ENCODE measurements at places on chromosomes 1 and 21.

- DNase-seq: no peak
These were observed 7.0 kb upstream of the P3R3URF start for GRCh38 chr1:46183079-46183847.

DNA sequence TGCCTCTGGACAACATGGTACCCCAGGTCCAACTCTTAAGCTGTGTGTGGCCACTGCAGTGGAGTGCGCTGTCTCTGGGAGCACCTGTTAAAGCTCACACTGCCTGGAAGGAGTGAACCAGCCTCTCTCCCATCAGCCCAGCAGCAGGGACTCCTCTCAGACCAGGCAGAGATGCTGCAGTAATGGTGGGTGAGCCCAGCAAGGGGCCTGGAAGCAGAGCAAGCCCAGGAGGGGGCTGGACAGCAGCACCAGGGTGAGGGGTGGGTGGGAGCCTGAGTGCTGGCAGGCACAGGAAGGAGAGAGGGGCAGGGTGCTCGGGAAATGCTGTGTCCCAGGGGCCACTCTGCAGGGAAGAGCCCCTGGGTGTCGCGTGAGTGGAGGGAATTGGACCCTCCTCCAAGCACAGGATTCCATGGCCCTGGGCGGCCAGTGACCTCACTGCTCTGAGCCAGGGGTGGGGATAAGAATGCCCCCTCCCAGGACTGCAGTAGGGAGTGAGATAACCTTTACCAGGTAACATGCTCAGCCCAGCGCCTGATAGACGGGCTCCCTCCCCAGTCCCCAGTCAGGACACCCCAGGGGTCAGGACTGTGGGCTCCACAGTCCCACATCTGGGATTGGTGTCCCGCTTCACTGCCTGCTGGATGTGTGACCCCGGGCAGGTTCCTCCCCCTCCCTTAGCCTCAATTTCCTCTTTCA is 313.1 kb downstream of the MATN1 start:
- DNase-seq: no peak

DNA sequence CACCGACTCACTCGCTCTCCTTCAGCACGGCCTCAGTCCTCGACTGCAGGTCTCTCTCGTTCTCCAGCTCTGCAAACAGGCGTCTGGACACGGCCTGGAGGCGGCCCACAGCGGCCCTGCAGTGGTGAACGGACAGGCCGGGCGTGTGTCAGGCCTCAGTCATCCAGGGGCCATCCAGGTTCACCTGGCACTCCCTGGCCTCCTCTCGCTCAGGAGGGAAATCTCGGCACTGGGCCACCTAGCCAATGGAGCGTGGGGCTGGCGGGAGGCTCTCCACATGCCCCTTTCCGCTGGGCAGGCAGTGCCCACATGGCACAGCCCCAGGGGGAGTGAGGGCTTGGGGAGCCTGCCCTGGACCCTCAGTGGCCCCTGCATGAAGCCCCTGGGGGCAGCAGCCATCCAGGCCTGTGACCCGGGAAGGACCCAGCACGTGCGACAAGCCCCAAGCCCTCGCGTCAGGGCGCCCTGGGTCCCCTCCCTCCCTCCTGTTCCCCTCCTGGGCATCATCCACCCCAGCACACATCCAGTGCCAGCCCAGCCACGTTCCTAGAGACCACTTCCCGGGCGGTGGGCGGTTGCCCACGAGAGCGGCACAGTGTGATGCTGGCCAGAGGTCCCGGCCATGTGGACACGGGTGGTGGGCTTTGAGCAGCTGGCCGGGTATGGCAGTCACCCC is 18.1 kb downstream of the CFAP74 start:
- no peak for DNase-seq

DNA sequence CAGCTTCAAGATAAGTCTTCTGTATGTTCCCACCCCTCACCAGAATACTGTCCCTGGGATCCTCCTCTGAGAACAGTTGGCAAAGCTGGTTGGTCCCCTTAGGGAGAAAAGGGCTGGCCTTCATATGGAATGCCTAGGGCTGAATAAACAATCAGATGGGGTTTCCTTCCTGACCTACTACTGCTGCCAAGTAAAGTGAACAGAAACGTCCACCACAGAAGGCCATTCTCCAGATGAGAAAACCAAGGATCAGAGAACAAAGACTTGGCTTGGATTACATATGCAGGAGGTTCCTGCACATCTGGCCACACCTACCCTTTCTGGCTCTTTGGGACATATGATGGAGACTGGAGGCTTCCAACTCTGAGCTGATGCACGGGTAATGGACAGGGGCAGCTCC is 194.5 kb downstream of the HIVEP3 start:
- no peak for DNase-seq
